CD4-positive, alpha-beta T cell treated with Interleukin-17A for 4 hours (primary cell): ENCODE measurements at places on chromosomes 16 and 17.
A peak's percentile ranks its signal among the peaks of the same experiment; 100 is the strongest.

GRCh38 chr17:17129466-17129865 lies 76.7 kb downstream of the PLD6 start:
- DNase-seq = no peak

GRCh38 chr16:25959221-25959620 lies 267.5 kb downstream of the HS3ST4 start:
- DNase-seq = no peak

GRCh38 chr16:85153046-85153445 lies 40.8 kb upstream of the CIBAR2 start:
- DNase-seq = no peak

DNA sequence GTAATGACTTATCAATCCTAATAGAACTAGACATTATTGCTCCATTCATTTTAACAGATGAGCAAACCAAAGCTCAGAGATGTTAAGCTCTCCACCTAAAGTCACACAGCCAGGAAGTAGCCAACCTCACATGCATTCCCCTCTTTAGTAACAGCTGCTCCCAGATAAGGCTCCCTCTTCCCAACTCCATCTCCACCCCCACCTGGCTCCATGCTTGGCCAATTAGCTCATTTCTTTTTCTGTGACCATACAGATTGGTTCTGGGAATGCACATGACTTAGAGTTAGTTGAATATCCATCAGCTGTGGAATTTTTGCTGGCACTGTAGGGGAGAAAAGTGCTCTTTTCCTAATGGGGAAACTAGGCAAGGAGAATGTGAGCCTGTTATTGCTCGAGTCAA lies 13.0 kb downstream of the CBLN1 start:
- DNase-seq = no peak

GRCh38 chr17:72393553-72393952 lies 272.7 kb downstream of the SOX9 start:
- no peak for DNase-seq

GRCh38 chr17:37089956-37090355 lies 141.2 kb downstream of the AATF start:
- DNase-seq = peak; percentile 54

DNA sequence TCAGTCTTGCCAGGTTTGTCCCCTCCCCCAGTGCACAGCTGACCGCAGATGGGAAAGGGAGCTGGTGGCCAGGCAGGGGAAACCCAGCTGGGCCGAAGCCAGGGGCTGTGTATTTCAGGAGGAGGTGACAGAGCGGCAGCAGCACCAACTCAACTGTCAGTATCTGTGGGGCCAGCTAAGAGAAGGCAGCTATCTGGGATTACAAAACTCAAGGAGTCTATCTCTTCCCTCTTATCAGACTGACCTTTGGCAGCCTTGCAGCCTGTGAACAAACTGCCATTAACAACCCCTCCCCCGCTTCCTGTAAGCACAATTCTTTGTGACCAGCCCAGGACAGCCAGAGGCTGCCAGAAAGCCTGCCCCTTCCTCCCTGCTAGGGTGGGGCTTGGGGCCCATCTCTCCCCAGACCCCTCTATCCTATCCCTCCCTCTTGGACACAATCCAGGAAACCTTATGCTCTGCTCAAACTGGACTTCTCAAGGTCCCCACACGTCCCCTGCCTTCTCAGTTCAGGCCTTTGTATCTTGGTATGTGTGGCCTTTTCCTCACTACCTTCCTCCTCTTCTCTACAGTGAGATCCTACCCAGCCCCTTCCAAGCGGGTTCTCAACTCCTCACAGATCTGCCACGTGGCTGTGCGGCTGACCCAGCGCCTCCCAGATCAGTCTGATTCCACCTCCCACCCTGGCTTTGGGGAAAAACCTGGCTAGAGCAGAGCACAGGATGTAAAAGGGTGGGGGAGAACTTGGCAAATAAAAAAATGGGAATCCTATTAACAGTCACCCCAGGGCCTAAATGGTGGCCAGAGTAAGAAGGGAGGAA lies 10.5 kb downstream of the ST3GAL2 start:
- peak; percentile 37 for DNase-seq

GRCh38 chr16:57892447-57893096 lies 78.4 kb downstream of the CNGB1 start:
- no peak for DNase-seq

GRCh38 chr16:54503011-54503855 lies 216.6 kb upstream of the IRX3 start:
- no peak for DNase-seq

GRCh38 chr16:74046524-74046923 lies 250.1 kb upstream of the PSMD7 start:
- no peak for DNase-seq

DNA sequence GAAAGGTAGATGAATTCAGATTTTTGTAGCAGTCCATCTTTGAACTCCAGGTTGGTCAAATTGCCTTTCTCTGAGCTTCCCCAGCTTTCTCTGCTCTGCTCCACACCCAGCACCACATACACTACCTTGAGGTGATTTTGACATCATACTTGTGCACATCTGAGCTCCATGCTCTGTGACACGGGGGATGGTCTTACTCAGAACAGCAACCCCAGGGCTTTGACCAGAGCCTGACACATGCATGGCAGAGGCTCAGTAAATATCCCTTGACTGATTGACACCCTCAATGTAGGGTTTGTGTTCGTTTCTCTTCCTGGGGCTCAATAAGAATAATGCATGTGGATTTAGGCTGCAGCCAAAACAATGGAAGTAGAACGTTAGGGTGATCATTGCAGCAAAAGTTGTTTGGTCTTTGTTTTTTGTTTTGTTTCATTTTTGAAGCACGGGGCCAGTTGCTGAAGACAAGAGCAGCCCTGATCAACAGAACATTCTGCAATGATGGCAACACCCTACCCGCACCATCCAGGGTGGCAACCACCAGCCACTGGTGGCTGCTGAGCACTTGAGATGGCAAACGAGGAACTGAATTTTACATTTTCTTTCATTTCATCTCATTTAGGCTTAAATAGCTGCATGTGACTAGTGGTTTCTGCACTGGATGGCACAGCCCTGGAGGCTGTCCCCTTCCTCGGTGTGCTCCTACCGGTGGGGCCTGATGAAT lies 224.8 kb upstream of the TNRC6C start:
- no peak for DNase-seq
